OCI-M1 (cell line): ENCODE measurements at places on chromosomes 1 and 21.

DNA sequence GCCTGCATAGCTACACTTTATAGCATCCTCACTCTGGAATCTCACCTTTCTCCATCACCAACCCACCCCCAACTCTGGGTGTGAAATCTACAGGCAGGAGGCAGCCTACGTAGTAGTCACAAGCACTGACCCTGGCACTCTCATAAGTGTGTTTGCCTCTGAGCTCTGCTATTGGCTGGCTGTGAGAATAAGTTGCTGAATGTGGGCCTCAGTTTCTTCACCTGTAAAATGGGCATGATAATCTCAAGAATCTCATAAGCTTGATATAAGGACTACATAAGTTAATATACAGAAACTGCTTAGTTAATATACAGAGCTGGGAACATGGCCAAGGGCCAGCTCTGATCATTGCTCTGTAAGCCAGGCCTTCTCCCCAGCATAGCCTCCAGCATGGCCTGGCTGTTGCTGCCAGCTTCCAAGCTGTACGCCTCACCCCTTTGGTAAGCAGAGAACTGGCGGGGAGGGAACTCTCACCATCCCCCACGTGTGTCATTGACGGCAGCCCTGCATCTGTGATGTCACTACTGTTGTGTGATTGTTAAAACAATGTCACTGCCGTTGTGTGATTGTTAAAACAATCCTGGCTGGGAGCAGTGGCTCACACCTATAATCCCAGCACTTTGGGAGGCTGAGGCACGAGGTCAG is 53.3 kb downstream of the SYF2 start:
- DNase-seq: no peak

- DNase-seq: no peak
Measured at GRCh38 chr1:231684356-231685244, 58.0 kb downstream of the DISC1 start.

DNA sequence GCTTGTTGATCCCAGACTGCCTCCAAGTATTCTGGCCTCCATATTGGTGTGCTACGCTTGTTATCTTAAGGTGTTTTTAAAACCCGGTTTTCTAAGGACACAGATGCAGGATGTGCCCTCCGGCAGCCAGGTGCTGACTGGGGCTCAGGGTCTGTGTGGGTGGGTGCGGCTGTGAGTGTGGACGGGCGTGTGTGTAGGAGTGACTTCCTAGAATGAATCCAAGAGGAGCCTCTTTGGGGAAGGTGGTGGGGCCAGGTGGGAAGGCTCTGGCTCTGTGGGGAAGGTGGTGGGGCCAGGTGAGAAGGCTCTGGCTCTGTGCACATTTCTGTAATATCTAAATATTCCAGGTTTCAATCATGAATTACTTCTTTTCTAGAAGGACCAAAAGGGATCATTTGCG is 12.8 kb upstream of the TSPEAR start:
- DNase-seq: no peak

DNA sequence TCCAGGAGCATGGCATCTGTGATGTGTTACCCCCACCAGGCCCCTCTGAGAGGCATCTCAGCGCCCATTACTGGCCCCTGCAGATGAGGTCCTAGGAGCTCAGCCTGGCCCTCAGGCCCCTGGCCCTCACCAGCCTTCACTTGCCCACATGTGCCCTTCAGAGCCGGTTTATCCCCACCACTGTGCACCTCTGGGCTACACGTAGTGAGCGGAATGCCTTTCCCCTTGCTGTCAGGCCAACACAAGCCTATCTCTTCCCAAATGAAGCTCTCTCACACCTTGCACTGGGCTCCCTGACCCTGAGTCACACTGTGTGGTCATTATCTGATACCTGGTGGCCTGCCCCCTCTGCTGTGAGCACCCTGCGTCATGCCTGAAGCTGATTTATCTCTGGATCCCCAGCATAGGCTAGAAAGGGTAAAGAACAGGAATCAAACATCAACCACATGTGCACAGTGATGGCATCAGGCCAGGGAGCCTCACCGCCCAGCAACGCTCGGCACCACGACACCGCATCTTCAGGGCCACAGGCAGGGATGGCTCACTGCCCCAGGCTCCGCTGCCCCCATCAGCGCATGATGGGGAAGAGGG is 49.1 kb downstream of the GLIS1 start:
- DNase-seq: peak; percentile 44

GRCh38 chr1:94672934-94673333 is 131.4 kb upstream of the F3 start:
- DNase-seq: no peak

GRCh38 chr1:217627431-217627830 is 3.5 kb downstream of the GPATCH2 start:
- no peak for DNase-seq

GRCh38 chr1:247212627-247213617 is 41.1 kb upstream of the ZNF124 start:
- DNase-seq: peak; percentile 54
